Left ventricle myocardium superior (tissue), 1 donor: ENCODE measurements at places on chromosomes 4 and X.

GRCh38 chrX:9369802-9370291 lies 95.0 kb upstream of the TBL1X start:
- no peak for DNase-seq

GRCh38 chrX:9832811-9833210 lies 46.6 kb downstream of the SHROOM2 start:
- DNase-seq = no peak

- no peak for DNase-seq
Measured at GRCh38 chrX:125205918-125206665, 113.6 kb upstream of the TEX13C start.

DNA sequence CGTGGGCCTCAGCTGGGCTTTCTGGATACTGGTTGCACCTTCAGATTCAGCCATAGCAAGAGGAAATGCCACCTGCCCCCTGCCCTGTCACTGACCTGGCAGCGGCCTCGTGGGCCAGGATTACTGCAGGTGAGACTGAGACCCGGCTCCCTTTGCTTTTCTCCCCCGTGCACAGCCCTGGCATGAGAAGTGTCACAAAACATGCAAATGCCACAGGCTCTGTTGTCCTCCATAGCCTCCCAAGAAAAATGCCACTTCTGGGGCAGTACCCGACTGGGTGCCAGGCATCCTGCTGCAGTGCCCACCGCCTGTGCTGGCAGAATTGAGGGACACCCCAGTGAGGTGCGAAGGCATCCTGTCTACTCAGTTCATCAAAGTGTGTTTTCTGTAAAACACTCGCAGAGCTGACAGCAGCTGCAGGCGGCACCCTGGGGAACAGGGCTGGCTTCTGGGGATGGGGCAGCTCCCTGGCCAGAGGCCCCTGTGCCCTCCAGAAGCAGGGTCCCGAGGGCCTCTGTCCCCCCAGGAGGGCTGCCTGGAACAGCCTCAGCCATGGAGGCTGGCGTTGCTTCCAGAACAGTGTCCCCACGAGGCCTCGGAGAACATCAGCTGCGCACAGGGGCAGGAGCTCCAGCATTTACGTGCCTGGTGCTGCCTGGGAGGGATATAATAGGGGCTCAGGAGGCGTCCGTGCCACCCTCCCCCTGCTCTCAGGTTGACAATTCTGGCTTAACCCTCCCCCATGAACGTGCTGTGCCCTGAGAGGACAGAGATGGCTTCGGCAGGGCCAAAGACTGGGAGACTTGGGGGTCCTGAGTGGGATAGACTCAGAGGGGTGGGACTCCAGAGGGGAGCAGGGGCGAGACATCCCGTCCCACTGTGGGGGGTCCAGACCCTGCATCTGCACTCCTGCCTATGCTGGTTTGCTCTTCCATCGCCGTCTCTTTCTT lies 99.5 kb upstream of the NKX1-1 start:
- no peak for DNase-seq

GRCh38 chr4:81698538-81699296 lies 227.0 kb upstream of the RASGEF1B start:
- DNase-seq = no peak

- DNase-seq = no peak
Measured at GRCh38 chr4:8227771-8228318, 28.8 kb downstream of the SH3TC1 start.

DNA sequence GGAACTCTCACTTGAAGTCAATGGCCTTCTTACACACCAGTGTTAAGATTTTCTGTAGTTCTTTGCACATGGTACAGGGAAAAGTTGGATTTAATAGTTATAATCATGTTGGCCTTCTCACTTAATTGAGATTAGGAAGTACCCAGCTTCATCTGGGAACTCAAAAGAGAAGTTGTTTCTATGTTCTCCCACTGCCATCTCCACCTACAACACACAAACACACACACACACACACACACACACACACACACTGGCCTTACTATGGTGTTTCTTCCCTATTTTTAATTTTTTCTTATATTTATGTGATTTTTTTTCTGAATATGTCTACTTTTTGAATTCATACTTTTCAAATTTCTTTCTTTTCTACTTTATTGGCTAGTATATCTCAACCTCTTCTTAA lies 10.0 kb upstream of the CHIC2 start:
- DNase-seq = no peak

- no peak for DNase-seq
Measured at GRCh38 chrX:51878056-51878455, 15.4 kb upstream of the MAGED1 start.

GRCh38 chr4:94890579-94890978 lies 132.8 kb downstream of the BMPR1B start:
- no peak for DNase-seq

DNA sequence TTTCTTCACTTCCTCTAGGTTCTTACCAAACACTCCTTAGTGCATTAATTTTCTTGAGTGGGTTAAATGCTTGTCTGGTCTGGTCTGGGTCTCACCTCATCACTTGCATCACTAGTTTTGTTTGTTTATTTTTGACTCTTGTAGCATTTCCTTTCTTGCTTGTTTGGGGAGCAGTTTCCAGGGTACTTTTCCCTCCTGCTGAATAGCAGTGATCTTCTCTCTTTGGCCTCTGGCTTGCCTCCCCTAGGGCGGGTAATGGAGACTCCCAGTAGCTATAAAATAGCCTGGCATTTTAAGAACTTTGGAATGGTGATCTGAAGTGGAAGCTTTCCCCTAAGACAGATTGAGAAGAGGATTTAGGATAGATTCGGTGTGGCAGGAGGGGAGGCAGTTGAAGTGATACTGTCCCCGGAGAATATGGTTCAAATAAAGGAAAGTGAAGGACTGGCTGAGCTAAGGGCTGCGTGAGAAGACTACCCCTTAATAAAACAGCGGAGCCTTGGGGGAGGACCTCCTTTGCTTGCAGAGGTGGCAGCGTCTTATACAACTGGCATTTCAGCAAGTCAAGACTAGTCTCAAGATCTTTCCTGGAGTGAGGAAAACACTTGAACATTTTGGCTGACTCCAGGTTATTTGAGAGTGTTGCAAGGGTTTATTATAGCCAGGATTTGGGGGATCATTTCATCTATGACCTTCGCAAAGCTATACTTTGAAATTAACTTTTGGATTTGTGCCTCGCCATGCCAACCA lies 190.6 kb downstream of the FRAS1 start:
- no peak for DNase-seq

GRCh38 chr4:15118292-15118691 lies 116.0 kb downstream of the CPEB2 start:
- DNase-seq = no peak

- DNase-seq = no peak
Measured at GRCh38 chrX:31233941-31234496, 162.2 kb upstream of the FTHL17 start.

- DNase-seq = no peak
Measured at GRCh38 chr4:36997727-36998126, 246.8 kb upstream of the NWD2 start.

DNA sequence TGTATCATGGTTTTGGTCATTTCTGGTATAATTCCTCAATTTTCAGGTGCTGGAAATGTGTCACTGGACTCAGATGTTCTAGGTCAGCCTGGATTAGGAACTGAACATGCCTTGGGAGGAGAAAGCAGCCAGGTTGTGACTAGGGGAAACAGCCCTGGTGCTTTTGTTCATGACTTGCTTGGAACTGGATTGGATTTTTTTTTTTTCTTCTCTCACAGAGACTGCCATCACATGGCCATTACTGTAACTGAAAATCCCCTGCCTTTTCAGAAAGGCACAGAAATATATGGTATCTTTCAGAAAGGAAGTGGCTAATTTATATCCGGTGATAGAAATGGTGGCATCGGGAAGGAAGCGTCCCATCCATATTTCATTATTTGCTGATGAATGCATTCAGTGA lies 34.6 kb downstream of the SEPTIN11 start:
- DNase-seq = no peak

DNA sequence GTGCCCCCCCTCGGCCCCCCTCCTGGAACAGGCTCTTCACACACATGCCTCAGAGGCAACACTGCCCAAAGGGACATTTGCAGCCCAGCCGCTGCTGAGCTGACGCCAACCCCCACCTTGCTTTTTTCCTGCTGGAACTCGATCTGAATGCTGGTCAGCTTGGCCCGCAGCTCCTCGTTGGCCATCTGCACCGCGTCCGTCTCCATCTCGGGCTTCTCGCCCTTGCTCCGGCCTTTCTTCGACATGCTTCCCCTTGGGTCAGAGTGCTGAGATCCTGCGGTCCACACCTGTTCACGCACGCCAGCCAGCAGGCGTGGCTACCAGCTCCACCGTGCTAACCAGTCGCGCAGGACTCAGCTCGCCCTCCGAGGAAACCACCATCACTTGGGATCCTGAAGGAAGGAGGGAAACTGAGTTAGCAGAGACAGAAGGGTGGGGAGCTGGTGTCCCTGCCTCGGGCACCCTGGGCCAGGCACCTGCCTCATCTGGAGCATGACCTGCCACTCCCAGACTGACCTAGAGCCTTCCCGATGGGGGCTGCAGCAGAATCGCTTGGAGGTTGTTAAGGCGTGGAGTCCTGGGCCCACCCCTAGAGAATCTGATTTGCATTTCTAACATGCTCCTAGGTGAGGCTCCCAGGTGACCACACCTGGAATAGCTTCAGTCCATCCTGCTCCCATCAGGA lies 87.6 kb downstream of the JAKMIP1 start:
- no peak for DNase-seq

GRCh38 chrX:15525664-15526416 lies 25.2 kb downstream of the BMX start:
- DNase-seq = no peak

GRCh38 chr4:16136311-16136710 lies 52.5 kb upstream of the PROM1 start:
- no peak for DNase-seq

DNA sequence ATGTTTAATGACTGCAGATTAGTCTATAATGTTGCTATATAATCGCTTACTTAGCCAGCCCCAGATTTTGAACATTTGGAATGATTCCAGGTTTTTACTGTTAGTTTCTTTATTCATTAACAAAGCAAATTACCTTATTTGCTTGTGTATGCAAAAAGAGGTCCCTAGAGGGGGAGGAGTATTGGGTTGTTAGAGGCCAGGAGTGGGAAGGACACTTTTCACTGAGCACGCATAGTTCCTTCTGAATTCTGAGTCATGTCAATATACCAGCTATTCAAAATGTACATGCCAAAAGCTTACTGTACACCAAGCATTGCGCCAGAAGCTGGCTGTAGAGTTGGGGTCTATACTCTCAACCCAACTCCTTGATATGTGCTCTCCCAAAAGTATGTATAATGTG lies 5.1 kb upstream of the DGAT2L6 start:
- DNase-seq = no peak

GRCh38 chr4:38313175-38313574 lies 350.8 kb upstream of the KLF3 start:
- DNase-seq = no peak

DNA sequence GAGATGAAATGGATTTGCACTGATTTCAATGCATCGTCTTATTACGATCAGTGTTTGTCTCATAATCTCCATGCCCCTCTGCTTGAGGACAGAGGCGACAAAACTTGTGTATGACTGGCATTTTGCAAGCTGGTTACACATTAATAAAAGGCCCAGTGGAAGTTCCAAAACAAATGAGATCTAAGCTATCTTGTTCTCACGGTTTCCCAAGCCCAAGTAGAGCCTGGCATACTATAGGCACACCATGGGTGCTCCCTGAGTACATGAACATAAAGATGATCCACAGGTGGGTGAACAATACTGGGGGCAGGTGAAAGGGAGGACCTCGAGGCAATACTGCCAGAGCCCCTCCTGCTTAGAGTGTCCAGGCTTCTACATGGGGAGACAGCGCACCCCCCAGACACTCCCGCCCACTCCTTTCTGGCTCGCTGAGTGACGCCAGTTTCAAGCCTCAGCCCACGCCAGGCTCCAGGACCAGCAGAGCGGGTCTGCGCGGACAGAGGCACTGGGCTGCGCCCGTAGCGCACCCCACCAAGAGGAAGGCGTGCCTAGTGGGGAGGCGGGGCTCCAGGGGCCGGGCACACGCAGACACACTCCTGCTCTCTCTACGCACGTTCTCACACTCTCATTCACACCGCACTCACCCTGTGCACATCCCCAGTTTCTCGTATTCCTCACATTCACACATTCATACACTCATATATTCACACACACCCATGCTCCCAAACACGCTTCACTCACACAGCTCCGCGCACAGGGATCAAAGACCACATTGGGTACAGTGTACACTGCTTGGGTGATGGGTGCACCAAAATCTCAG lies 8.9 kb upstream of the GSX2 start:
- DNase-seq = peak; percentile 68

DNA sequence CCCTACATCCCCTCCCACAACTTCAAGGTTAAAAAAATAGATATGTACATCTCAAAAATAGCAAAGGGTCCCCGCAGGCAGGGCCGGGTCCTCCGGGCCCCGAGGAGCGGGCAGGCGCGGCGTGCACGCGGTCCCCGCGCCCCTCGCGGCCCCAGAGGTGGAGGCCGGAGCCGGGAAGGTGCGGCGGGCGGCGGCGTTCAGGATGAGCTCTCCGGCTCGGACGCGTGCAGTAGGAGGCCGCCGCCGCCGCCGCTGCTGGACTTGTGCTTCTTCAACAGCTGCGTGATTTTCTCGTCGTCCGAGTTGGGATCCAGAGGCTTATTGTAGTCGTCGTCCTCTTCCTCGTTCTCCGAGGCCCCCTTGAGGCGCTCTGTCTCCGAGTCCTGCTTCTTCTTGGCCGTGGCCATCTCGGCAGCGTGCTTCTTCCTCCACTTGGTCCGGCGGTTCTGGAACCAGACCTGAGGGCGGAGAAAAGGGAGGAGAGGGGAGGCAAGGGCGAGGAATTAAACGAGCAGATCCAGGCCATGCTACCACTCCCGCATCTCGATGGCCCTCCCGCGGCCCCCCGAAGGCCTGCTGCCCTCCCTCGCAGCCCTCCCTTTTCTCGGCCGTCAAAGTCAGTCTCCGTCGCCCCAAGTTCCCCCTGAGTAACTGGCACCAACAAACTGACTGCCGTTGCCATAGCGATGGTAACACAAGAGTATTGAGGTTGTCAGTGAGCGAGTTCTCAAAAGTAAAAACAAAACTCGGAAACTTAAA lies 5.8 kb downstream of the NKX6-1 start:
- peak; percentile 30 for DNase-seq

DNA sequence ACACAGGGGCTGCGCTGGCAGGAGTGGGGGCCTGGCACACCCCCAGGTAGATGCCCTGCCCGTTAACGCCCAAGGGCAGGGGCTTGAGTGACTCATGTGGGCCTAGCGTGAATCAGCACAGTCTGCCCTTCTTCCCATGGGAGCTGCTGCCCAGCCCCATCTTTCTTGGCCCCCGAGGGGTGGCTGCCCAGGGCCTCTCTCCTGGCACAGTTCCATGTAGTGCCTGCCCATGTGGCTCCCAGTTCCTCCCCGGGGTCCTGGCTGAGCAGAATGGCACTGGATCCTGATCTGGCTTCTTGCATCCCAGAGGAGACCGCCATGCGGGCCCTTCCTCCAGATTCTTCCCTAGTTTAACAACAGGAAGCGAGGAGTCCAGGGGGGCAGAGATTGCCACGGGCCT lies 2.1 kb upstream of the AVPR2 start:
- DNase-seq = no peak

DNA sequence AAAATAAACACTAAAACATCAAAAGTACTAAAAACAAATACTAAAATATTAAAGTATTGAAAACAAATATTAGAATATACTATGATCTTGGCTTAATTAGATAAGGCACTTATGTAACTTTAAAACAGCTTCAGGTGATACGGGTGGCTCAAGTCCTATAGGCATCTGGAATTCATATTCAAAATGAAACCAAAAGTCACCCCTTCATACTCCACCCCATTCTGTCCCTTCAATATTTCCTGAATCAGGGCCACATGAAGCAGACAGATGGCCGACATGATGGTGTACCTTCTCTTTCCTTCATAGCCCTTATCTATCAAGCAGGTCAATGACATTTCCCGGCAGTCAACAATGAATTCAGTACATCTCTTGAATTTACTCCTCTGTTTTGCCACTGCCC lies 71.9 kb upstream of the MAGEB10 start:
- no peak for DNase-seq

GRCh38 chr4:173367946-173368345 lies 2.8 kb upstream of the SAP30 start:
- DNase-seq = no peak
